ENCODE measurements at places on chromosomes 7 and 10.
A peak's percentile ranks its signal among the peaks of the same experiment; 100 is the strongest.

DNA sequence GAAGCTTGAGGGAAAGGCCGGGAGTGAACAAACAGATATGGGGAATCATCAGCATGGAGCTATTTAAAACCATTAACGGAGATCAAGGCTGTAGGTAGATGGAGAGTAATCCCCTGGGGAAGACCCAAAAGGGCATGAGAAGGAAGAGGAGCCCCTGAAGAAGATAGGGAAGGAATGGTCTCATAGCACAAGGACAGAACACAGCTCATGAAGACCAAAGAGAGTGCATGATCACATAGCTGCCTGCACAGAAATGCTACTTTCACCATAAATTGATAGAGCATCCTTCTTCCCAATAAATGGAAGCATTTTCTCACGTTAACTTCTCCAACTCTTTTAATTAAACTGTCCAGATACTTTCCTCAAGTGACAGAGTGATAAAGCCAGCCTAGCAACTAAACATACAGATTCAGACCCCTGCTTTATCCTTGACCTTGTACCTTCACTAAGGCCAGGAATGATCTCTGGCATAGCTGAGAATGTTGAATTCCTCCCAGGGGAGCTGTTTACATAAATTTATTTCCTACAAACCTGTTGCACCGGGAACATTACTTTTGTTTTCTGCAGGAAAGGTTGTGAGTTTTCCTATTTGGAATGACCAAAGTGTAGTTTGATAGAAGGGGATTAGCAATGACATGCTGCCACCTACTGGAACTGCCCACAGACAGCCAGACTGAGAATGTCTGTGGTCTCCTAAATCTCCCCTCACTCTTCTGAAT is 110.8 kb upstream of the LRGUK start:
- peak; percentile 13 for DNase-seq

DNA sequence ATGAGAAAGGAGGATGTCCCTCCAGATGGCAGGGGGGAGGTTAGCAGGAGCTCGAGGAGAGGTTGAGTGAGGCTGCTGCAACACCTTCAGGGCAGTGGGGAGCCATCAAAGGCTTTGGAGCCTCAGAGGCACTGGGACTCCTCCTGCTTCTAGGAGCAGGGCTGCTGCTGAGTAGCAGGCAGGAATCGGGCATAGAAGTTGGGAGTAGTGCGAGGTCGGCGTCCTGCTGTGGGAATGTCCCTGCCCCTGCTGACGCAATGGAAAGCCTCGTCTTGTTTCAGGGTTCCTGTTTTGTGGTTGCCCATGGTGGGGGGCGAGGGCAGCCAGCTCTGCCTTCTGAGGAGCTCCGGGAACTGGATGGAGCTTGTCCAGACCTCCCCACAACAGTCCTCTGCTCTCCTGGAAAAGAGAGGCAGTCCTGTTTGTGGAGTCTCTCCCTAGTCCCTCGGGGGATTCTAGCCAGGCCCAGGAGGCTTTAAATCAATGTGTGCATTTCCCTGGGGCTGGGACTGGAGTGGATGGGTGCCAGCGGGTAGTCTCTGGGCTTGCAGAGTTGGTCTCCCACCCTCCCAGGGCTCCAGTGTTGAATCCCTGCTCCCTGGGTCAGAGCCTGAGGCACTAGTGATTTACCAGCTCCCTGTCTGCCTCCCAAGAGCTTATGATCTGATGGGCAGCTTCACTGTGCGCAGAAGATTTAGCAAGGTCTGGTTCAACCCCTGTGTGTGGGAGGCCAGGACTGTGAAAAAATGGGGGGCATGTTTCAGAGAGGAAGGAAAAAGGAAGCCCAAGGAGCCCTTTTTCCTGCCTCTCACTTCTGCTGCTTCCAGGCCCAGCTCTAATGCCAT is 98.7 kb upstream of the PPIF start:
- DNase-seq = no peak

DNA sequence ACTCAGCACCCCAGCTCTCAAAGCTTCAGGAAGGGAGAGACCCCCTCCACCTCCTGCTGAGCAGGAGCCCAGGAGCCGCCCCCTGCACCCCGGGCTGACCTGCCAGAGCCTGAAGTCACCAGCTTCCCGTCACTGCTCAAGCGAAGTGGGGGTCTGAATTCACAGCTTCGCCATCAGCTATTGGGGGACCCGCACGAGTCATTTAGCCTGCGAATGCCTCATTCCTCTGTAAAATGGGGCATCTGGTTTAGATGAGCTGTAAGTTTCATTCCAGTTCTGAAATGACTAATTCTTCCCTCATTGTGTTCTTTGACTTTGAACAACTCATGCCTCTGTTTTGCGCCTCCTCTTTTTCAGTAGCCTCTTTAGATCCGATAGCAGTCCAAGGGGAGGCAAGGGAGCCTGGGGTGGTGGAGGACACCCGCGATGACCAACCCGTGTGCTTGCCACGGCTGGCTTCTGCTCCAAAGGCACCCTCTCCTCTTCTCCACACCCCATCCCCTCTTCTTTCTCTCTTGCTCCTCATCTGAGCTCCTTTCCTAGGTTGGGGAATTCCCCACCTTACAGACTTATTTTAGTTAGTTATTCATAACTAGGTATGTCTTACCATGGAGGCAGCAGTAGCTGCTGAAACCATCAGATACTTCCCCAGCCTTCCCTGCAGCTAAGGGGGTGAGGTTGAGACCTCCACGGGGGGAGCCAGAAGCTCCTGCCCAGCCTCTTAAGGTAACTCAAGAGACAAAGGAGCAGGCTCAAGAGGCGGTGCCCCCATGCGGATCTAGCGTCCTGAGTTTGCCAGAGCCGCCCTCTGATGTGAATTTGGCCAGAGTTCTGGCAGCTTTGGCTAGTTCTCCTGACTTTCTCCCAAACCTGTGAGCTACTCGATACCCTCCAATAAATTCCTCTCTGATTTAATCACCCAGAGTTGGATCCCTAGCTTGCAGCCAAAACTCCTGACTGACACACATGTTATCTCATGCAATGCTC is 47.7 kb downstream of the RBM17 start:
- no peak for DNase-seq

- no peak for DNase-seq
These were observed 1456.7 kb downstream of the REEP3 start for GRCh38 chr10:64977915-64978314.

- DNase-seq = no peak
These were observed 322.2 kb downstream of the BMPER start for GRCh38 chr7:34227525-34227924.

GRCh38 chr7:26265065-26265464 is 26.6 kb upstream of the SNX10 start:
- DNase-seq = no peak

DNA sequence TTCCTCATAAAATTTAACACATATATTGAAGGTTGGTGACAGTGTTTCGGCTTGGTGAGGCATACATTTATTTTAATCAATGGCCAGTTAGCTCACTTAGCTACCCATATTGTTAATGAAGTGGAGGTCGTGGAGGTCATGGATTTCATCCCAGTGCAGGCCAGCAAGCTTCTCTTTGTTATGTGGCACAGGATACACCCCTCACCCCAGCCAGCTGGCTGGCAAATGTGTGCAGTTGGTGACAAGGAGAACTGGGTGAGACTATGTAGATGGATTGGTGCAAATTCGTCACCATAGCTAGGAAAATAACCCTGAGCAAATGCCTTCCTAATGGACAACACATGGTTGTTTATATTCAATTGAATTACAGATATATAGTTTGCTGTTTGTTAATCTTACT is 50.5 kb upstream of the FOXP2 start:
- DNase-seq = no peak

DNA sequence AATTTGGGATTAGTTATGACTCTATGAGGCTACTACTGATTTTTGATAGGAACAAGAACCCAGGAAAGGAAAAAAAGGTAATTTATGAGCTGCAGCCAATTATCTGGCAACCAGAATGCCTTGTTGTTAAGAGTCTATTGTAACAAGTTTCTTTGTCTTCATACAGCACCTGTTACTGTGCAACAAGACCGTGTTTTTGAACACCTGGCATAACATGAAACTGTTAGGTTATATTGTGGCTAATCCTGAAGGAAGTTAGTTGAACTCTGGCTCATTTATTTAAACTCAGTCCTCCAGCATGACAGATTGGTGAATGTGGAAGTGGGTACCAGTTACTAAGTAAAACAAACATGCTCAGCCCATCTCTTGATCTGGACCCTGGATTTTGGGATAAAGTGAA is 33.0 kb downstream of the RALA start:
- DNase-seq = no peak

DNA sequence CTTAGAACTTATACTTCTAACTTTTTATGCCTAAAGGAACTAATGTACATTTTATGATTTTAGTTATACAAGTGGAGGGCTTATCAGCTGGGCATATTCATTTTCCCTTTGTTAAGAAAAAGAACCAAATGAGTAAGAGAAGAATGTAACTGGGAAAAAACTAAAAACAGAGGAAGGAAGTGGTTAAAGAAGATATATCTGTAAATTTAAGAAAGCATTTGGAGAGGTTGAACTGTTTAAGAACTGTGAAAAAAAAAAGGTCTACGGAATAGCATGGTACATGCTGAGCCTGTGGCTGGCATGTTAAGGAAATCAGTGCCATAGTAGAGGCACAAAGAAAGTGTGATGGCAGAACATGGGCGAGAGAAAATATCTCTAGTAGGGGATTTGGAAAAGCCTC is 6.2 kb downstream of the MDFIC start:
- no peak for DNase-seq

GRCh38 chr7:50821457-50822008 is 38.8 kb upstream of the GRB10 start:
- peak; percentile 49 for DNase-seq

DNA sequence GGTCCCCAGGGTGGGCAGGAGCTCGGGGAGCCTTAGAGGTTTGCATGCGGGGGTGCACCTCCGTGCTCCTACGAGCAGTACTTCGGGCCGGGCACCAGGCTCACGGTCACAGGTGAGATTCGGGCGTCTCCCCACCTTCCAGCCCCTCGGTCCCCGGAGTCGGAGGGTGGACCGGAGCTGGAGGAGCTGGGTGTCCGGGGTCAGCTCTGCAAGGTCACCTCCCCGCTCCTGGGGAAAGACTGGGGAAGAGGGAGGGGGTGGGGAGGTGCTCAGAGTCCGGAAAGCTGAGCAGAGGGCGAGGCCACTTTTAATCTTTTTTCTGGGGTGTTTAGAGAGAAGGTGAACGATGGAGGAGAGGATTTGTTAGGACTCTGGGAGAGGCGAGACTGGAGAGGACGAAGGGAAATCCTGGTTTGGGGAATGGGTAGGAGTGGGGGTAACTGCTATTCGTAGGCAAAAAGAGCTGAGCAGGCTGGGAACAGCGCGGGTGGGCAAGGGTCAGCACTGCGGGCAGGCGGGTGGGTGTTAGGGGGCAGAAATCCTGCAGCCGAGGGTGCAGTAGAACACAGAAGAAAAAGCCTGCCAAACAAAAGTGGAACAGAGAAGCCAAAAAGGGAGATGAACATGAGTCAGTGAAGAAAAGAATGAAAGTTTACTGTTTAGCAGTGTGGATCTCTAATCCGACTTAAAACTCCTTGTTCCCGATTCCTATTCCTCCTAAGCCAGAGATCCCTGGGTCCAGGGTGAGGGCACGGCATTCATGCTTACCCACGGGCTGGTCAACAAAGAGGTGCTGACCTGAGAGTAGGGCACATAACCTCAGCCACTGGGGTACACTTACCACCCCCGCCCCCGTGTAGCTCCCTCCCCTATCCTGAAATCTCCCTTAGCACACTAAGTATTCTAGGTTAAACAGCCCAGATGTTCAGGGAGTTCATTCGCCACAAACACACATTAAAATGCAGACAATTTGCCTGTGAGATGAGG is 26.9 kb downstream of the PRSS2 start:
- no peak for DNase-seq

DNA sequence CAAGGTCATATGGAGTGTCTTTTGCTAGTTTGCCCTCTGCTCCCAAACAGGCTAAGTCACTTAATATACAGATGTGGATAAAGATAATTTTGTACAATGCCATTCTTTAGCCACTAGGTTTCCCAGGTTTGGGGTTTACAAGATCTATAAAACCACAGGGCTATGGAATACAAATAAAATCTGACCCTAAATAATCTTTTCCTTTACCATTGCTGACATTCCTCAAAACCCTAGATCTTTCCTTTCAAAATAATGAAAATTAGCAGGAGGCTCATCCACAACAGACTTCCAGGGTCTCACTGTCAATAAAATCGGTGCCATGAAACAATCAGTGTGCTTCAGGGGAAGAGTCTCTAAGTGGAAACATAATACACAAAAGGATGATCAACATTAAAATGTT is 148.4 kb downstream of the CPEB3 start:
- DNase-seq = no peak

GRCh38 chr10:11527691-11528255 is 83.7 kb downstream of the USP6NL start:
- DNase-seq = no peak

DNA sequence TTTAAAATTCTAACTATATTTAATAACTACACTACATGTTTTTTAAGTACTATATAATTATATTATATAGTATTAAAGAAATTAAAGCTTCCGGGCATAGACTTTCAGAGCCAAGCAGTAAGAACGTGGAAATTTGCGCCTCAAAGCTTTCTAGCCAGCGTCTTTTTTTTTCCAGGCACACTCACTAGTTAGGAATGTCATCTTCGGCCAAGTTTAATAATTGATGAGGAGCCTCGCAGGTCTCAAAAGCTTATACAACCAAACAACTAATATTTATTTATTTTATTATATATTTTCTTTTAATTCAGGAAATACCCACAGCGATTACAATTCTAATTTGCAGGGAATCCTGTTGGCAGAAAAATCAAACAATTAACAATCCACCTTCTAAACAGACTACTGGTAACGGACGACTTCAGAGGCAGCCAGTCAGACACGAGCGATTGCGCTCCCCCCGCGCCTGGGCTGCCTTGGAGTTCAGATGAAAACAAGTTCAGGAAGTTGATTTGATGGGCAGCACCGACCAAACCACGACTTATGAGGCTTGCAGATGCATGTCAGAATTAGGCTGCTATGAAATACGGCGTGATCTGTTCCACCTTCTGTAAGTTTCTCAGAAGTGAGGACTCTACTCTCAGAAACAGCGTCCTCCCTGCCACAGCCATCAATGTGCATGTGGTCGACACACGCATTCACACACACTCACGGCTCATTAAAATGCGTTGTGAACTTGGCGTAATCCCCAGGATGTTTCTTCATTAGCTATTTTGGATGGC is 431.8 kb upstream of the MGMT start:
- DNase-seq = peak; percentile 35

DNA sequence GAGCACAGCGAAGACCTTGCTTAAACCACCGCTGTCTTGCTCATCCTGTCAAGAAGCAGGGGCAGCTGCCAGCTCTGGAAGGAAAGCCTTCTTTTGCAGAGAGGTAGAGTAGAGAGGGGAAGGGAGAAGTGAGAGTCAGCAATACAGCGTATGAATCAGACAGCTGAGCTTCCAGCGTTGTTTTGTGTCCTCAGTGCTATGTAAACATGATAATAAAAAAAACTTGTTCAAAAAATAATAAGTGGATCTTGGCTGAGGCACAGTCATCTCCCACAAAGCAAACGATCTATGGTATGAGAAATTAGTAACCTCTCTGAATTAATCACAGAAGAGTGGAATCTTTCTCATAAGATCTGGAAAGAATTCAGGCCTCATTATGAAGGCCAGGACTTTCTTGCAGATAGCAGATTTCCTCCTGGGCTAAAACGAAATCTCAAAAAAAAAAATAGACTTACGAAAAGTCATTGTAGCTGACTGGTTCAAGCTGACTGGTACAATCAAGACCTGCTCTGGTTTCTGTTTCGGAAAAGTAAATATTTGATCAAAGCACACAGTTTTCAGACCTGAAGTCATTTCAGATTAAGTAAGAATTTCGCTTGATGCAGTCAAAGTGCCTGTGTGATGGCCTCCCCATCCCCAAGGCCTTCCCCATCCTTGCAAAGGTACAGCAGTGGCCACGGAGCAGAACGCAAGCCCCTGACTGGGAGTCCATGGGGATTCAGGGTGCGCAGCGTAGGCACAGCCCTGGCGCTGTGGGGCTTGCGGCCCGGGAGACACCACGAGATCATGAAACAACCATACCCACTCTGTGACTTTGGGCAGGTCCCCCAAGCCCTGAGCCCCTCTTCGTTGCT is 29.4 kb downstream of the CHST15 start:
- peak; percentile 30 for DNase-seq

Measured in urothelium cell line (cell line).